ENCODE measurements at places on chromosomes 3 and 15.

GRCh38 chr3:62600033-62600432 lies 226.7 kb upstream of the FEZF2 start:
- no peak for DNase-seq

GRCh38 chr3:46709721-46710120 lies 7.9 kb downstream of the PRSS50 start:
- DNase-seq: no peak

GRCh38 chr3:179027326-179027900 lies 44.2 kb downstream of the ZMAT3 start:
- DNase-seq: no peak

DNA sequence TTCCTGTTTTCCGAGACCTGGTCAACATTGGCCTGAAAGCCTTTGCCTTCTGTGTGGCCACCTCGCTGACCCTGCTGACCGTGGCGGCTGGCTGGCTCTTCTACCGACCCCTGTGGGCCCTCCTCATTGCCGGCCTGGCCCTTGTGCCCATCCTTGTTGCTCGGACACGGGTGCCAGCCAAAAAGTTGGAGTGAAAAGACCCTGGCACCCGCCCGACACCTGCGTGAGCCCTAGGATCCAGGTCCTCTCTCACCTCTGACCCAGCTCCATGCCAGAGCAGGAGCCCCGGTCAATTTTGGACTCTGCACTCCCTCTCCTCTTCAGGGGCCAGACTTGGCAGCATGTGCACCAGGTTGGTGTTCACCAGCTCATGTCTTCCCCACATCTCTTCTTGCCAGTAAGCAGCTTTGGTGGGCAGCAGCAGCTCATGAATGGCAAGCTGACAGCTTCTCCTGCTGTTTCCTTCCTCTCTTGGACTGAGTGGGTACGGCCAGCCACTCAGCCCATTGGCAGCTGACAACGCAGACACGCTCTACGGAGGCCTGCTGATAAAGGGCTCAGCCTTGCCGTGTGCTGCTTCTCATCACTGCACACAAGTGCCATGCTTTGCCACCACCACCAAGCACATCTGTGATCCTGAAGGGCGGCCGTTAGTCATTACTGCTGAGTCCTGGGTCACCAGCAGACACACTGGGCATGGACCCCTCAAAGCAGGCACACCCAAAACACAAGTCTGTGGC lies 16.9 kb downstream of the TMEM43 start:
- DNase-seq: no peak

GRCh38 chr3:149424918-149425317 lies 47.5 kb upstream of the TM4SF1 start:
- no peak for DNase-seq

GRCh38 chr15:52653431-52653964 lies 25.7 kb downstream of the ATOSA start:
- no peak for DNase-seq

GRCh38 chr3:180295811-180296210 lies 259.1 kb upstream of the PEX5L start:
- DNase-seq: no peak

DNA sequence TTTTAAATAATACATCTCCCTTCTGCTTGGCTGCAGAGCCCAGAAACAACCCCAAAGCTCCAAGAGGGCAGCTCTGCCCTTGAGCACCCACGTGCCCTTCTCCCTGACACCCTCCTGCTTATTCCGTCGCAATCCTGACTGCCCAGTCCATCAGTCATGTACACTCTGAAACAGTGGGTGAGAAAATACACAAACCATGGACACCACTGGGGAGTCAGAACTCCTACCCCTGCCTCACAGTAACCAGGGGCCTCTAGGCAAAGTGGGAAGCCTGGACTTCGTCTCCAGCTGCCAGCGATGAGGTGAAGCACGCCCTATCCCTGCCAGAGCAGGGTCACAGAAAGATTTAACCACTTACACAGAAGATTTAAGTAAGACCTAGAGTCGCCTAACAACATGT lies 40.1 kb downstream of the HERC2 start:
- DNase-seq: no peak

GRCh38 chr3:194561306-194561974 lies 71.8 kb downstream of the TMEM44 start:
- no peak for DNase-seq

- DNase-seq: no peak
Measured at GRCh38 chr3:13976469-13976868, 96.6 kb upstream of the WNT7A start.

GRCh38 chr15:70479056-70479455 lies 284.3 kb downstream of the UACA start:
- no peak for DNase-seq

DNA sequence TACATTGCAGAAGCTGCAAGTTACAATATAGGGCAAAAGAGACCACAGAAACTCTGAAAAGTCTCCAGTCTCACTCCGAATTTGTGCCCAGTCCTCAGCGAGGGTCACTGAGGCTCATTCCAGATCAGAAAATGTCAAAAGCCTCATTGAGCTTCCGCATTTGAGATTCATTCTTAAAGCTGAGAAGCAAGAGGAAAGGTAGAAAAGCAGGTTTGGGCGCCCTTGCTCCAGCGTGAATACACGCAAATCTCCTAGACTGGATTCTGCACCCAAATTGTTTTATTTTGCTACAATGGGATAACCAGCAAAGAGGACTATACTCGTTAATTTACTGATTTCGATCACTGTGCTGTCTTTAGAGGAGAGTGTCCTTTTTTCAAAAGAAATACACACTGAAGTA lies 212.2 kb downstream of the STT3B start:
- no peak for DNase-seq

- DNase-seq: no peak
Measured at GRCh38 chr3:120597445-120598049, 1.4 kb downstream of the NDUFB4 start.

DNA sequence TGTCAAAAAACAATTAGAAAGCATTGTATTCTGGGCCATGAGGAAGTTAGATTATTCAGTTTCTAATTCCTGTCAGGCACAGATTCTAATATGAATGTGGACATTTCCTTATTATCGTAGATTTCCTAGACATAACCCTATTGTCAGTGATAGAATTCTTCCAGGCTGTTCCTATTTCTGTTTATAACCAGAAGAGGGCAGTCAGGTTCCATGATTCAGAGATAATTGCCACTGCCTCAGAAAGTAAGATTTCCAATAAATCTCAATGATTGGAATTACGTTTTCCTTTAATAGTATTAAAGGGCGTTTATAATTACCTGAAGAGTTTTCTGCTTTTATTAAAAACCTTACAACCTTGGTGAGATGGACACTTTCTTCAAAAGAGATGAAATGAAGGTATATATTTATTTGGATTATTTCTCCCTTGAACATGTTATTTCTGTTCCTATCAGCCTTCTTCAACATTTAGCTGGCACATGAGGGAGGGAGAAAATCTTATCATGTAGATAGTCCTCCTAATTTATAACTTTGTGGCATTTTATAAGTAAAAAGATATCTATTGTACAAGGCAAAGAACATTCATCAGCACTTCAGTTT lies 439.2 kb downstream of the MCTP2 start:
- no peak for DNase-seq

- peak; percentile 53 for DNase-seq
Measured at GRCh38 chr3:189961522-189962161, 159.1 kb downstream of the P3H2 start.

GRCh38 chr3:143070977-143071551 lies 48.5 kb upstream of the CHST2 start:
- DNase-seq: no peak

DNA sequence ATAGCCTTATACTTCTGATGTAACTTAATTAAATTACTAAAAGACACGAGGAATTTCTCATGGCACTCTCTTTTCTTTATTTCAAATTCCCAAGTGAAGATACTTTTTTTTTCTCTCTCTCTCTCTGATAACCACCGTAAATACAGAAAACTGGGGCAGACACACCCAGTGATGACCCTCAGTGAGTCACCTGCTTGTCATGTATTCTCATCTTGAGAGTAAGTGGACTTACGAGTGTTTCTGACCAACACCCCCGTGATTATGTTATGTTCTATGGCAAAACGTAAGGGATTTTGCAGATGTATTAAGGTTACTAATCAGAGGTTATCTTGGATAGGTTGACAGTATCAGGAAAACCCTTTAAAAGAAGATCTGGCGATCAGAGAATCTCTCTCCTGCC lies 348.8 kb upstream of the ZNF717 start:
- no peak for DNase-seq

GRCh38 chr3:119416873-119417272 lies 46.5 kb downstream of the TMEM39A start:
- no peak for DNase-seq

- DNase-seq: no peak
Measured at GRCh38 chr3:156187146-156187769, 66.9 kb downstream of the KCNAB1 start.

DNA sequence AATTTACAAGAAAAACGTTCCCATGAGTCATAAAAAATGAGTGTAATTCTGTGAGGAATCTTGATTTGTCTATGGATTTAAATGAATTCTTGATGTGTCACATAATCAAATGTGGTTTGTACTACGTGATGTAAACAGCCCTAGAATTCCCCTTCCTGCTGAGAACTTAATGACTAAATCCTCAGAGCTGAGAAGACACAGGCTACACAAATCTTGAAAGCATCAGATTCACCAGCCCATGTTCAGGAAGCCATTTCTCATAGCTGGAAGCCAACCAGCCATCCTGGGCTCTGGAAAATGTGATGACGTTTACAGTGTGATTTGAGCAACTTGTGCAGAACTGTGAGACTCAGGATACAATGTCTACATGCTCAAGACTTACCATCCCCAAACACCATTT lies 193.7 kb upstream of the MME start:
- DNase-seq: no peak

DNA sequence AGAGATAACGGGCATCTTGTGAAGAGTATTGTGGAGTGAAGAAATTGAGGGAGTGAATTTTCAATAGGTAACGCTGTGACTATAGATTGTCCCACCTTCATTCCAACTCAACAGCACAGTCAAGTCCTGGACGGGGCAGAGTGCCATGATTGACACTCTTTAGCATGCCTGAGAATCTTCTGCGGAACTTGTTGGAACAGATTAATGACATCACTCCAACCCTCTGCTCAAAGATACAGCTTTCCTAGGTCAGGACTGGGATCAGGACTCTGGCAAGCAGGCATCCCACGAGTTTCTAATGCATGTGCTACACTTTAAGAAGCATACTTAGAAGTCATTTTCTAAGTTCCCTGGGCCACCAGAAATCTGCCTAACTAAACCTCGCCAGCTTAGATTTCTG lies 267.6 kb upstream of the CFAP20DC start:
- DNase-seq: no peak

DNA sequence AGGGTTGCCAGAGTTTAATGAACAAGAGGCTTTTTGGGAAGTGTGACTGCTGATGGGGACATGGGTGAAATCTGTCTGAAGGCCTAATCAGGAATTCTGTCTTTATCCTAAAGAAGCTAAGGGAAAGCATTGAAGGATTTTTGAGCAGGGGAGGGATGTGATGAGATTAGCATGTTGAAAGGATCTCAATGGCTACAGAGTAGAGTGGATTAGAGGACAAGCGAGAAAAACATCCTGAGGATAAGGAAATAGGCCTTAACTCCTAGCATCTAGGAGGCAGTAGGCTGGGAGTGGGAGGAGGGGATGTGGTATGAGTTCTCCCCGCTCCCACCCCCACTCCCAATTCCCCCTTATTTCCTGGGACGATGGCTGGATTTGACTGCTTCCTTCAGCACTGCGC lies 35.1 kb upstream of the SNTN start:
- no peak for DNase-seq

GRCh38 chr15:55694652-55695150 lies 48.3 kb downstream of the PRTG start:
- DNase-seq: no peak

- no peak for DNase-seq
Measured at GRCh38 chr3:93867425-93867824, 106.3 kb downstream of the PROS1 start.

GRCh38 chr3:169448501-169448900 lies 215.0 kb downstream of the MECOM start:
- no peak for DNase-seq

- DNase-seq: no peak
Measured at GRCh38 chr15:101490922-101491733, 1.6 kb upstream of the PCSK6 start.

GRCh38 chr3:42654331-42655201 lies 1.1 kb downstream of the ZBTB47 start:
- DNase-seq: no peak

- DNase-seq: no peak
Measured at GRCh38 chr3:94081884-94082283, 19.0 kb downstream of the NSUN3 start.

DNA sequence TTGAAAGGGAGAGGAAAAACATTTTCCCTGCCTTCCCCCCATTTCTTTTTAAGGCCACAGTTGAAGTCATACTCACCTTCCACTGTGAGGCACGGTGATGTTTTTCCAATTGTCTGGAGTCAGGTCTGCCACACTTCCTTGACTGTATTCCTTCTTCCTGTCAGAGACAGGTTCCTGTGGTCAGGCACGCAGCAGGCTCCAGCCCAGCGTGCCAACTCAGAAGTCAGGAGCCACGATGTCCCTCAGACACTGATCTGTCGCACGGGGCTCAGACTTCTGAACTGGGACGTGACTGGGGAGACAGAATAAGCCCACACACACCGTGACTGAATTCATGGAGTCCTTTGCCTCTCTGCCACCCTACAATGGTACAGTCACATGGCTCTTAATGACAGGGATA lies 41.2 kb upstream of the ADAMTS9 start:
- no peak for DNase-seq

DNA sequence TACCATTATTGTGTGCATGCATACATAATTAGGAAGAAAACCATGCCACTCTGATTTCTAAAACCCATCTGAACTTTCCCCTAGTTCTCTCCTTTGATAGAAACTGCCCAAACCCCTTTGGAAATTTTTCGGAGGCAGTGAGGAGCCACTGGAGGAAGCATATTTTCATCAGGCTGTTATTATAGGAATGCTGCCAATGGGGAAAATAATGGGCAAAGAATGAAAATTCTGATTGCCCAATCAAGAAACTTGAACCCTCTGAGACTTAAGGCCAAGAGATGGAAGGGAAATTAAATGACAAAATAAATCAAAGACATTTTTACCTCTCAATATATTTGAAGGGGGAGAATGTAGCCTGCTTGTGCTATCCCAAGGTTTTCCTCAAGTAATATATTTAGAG lies 376.0 kb upstream of the PDZRN3 start:
- DNase-seq: no peak

GRCh38 chr3:47365213-47366153 lies 15.3 kb upstream of the PTPN23 start:
- DNase-seq: no peak

- DNase-seq: no peak
Measured at GRCh38 chr15:89836267-89837133, 21.8 kb upstream of the ANPEP start.

- DNase-seq: no peak
Measured at GRCh38 chr3:24947103-24947502, 452.5 kb upstream of the THRB start.

- DNase-seq: peak; percentile 49
Measured at GRCh38 chr15:44584162-44584749, 47.3 kb downstream of the EIF3J start.

DNA sequence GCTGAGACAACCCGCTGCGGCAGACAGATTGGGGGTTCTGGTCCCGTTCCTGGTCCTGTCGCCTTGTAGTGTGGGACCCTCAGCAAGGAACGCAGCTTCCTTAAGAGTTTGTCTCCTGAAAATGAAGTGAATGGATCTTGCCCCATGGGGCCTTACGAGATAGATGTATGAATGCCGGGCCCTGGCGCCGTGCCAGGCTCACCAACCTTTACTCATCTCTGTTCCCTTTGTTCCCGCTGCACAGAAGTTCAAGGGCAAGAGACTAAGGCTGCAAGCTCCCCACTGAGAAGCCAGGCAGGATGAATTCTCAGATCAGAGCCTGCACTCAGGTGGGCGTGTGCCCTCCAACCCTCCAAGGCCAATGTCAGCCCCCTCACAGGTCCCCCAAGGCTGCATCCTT lies 162.7 kb upstream of the IQSEC1 start:
- DNase-seq: no peak
